A673 (cell line): ENCODE measurements at places on chromosomes 2 and 18. TPM values are rescaled to one million over a fixed set of nuclear protein-coding genes. Genes with fewer than 3 reads are reported as not detected.

FTCDNL1 gene
- 0.88 and 1.0 TPM in 2 replicates for total RNA-seq

LYPD1 gene
- total RNA-seq, result 9.8 and 13.8 TPM in 2 replicates

RPRM gene
- total RNA-seq, result not detected in 2 replicates

ALLC gene
- total RNA-seq, result not detected in 2 replicates

DNA sequence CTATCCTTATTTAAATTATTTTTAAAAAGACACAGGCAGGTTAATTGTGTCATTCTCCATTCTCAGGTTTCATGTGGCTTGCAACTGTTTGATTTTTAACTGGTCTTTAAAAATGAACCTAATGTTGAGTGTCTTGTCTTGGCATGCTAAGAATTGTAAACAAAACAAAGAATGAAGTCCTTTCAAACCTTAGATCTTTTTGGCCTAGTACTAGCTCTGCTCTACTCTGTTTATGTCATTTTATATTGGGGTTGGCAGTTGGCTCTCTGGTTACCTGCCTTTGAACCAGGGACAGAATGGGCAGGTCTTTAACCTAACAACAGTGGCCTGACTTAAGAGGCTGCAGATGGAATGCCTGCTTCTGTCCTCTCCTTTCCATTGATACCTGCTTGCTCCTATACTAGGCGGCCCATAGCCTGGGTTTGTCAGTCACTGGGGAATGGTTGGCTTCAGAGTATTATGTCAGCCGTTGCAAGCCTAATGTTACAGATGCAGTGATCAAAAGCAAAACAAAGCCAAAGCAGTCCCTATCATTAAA is 85.5 kb downstream of the MTA3 start:
- H3K27ac ChIP-seq, result no peak overlapping the region
- DNase-seq, result no peak
- no peaks in the 10 kb centered on the region for H3K36me3 ChIP-seq
- H3K4me1 ChIP-seq, result no peaks in the 10 kb centered on the region
- H3K4me3 ChIP-seq, result no peak overlapping the region

DNA sequence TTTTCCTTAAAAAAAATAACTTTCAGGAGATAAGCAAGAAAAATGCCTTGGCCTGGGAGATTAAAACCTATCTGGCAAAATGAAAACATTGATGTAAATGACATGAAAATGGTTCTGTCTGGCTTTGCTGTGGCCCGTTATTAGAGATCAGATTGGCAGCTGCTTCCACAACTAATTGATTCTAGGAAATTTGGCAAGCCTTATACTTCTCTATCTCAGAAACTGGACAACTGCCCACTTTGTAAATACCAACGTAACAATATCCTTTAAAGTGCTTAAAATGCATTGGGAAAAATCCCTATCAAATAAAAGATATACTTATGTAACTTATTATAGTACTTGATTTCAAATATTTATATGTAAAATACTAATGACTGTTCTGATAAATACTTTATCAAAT is 14.2 kb upstream of the SKA1 start:
- no peak overlapping the region for H3K27ac ChIP-seq
- peaks cover 14% of the 10 kb centered on the region for H3K27me3 ChIP-seq
- no peaks in the 10 kb centered on the region for H3K36me3 ChIP-seq
- H3K4me1 ChIP-seq, result no peaks in the 10 kb centered on the region
- no peak overlapping the region for H3K4me3 ChIP-seq

GRCh38 chr2:193963472-193964119 is 1693.4 kb upstream of the SLC39A10 start:
- H3K36me3 ChIP-seq, result no peaks in the 10 kb centered on the region
- DNase-seq, result peak; percentile 78
- H3K27me3 ChIP-seq, result no peaks in the 10 kb centered on the region
- H3K27ac ChIP-seq, result no peak overlapping the region
- H3K4me3 ChIP-seq, result no peak overlapping the region

- H3K4me1 ChIP-seq, result peaks cover 9% of the 10 kb centered on the region
- H3K4me3 ChIP-seq, result no peak overlapping the region
- no peaks in the 10 kb centered on the region for H3K27me3 ChIP-seq
- DNase-seq, result no peak
- H3K36me3 ChIP-seq, result no peaks in the 10 kb centered on the region
- H3K27ac ChIP-seq, result no peak overlapping the region
Measured at GRCh38 chr2:98441706-98442450, 2.8 kb upstream of the INPP4A start.

DNA sequence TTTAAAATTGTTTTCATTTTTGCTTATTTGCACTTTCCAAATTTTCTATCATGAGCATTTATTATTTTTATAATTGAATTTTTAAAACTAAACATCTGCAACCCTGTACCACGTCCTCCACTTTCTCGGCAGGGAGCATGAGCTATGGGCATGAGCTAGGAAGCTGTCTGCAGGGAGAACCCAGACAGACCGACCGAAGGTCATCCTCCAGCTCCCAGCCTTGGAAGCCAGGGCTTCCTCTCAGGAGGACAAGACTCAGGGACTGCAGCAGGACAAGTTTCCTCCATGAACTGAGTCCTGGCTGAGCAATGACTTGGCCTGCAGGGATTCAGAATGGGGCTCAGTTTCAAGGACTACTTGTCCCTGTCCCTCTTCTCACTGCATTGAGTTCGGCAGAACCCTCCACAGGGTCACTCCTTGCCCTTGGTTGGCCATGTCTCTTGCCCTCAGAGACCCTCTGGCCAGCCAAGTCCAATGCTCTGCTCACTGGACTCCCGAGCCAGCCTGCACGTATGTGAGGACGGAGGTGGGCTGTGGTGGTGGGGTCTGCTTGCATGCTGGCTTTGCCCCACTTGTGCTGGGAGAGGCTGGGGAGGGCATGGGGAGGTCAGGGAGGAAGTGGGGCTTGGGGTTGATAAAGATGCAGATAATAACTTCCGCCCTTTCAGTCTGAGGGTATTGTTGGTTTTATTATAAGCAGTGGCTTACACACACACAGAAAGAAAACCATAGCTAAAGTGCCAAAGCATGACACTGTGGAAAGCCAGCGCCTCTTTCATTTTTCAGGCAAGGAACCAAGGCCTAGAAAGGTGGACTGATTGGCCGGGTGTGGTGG is 6.6 kb downstream of the NMUR1 start:
- H3K27me3 ChIP-seq, result no peaks in the 10 kb centered on the region
- no peak overlapping the region for H3K27ac ChIP-seq
- no peaks in the 10 kb centered on the region for H3K4me1 ChIP-seq
- DNase-seq, result no peak
